Mesenchymal stem cell (in vitro differentiated cells and primary cell): ENCODE measurements at places on chromosomes 2 and 18.

- DNase-seq: no peak
These were observed 155.5 kb upstream of the SMAD2 start for GRCh38 chr18:48085781-48086487.

- no peak for DNase-seq
These were observed 5.8 kb upstream of the COLEC12 start for GRCh38 chr18:506264-506663.

- DNase-seq: no peak
These were observed 9.4 kb downstream of the COPS9 start for GRCh38 chr2:240126731-240127130.

GRCh38 chr2:203451689-203452088 lies 83.4 kb downstream of the RAPH1 start:
- DNase-seq: peak; percentile 11

DNA sequence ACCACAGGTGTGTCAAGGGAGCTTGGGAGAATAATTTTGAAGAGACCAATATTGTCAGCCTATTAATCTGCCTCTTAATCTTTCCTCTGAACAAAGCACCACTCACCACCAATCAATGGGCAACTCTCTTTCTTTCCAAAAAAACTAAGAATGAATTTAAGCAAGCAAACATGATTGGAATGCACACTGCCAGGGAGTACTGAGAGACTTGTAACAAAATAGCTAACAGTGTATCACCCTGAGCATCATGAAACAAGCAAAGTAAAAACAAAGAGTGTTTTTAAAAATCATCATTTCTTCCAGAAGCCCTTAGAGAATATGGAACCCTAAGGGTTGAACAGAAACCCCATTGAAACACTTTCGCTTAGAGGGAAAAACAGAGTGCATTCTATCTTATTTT lies 299.7 kb downstream of the DSEL start:
- no peak for DNase-seq

DNA sequence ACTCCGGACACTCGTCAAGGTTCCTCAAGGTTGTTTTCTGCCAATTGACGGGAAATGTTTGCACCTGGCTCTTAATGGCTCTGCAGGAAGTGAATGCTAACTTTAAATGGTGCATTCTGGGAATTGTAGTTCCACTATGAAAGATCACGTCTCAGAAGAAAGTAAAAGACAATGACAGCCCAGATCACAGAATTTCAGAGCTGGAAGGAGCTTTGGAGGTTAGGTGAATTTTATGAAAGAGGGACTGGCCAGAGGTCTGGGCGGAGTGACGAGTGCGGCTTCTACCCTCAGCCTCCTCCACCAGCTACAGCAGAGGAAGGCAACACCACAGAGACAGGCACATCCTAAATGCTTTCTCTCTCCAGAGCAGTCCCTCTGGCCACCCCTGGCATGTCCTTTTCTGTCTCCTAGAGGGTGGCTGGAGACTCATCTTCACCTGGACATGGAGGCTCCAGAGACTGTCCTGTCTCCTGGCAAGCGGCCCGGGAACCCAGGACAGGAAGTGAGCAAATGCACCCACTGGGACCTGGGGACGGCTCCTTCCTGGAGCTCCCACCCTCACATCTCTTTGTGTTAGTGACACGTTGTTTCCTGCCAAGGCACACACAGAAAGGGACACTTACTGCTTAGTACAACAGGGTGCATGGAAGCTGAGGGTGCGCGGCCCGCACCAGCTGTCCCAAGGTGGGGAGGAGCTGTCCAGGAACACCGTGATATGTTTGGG lies 19.4 kb downstream of the THAP4 start:
- DNase-seq: no peak

- peak; percentile 63 for DNase-seq
These were observed 161.6 kb upstream of the TRIB2 start for GRCh38 chr2:12555012-12555645.

- DNase-seq: no peak
These were observed 174.1 kb downstream of the LRATD1 start for GRCh38 chr2:14806613-14807012.

GRCh38 chr18:29855637-29856036 lies 1186.9 kb downstream of the DSC3 start:
- DNase-seq: no peak

DNA sequence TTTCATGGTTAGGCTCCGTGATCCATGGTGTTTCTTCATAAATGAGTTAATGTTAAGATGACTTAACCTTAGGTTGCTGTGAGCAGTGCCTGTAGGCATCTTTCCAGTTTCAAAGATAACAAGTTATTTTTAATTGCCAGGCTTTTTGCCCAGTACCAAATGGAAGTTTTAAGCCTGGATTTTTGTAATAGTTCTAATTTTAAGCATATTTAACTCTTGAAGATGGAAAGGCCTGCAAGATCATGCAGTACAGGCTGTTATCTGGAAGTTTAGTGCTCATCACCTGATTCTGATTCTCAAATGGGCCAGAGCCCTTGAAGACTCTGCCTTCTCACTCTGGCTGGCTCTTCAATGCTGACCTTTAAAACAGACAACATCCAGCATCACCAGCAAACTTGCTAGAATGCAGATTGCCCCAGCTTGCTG lies 141.3 kb downstream of the NCK2 start:
- DNase-seq: peak; percentile 14

DNA sequence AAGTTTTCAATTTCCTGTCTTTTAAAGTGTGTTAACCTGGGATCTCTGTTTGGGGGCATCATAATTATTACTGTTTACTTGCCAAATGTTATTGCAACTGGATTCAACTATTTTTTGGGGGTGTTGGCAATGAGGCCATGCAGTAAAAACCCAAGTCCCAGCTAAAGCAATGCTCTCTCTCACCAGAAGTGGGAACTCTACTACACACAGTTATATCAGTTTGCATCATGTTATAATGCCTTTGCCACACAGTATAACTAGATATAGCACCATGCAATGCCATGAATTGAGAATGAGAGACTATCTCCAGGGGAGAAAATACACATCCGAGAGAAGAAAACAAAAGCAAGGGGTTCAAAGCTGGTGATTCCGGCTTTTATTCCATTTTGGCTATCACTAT lies 79.0 kb downstream of the GCA start:
- DNase-seq: no peak

DNA sequence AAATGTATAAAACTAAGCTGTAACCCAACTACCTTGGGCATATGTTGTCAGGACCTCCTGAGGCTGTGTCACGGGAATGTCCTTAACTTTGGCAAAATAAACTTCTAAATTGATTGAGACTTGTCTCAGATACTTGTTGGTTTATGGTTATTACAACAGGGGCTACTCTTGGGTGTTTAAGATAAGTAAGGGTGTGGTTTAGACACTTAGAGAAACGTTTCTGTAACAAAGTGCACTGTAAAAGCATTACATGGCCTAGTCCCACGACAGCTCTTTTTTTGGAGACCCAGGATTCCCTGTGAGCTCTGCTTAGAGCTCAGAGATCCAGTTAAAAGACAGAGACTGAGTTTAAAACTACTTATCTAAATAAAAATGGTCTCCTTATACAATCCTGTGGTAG lies 32.3 kb upstream of the LIPG start:
- DNase-seq: no peak

DNA sequence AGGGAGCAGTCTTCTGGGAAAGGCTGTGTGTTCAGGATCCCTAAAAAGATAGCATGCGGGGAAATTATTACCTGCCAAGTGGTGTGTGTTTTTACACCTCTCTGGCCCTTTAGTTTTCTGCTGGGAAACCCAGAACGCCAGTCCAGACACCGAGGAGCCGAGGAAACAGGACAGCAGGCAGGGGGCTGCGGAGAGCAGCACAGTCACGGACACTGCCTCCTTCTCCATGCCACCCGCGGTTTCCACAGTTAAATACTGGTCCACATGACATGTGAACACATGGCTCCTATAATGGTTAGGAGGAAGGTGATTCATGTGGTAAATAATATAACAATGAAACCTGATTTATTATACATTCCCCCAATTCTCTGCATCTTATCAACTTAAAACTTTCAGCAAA lies 20.4 kb downstream of the CNOT11 start:
- DNase-seq: no peak

- DNase-seq: no peak
These were observed 57.6 kb downstream of the ATOH8 start for GRCh38 chr2:85811180-85812093.

GRCh38 chr2:120985174-120985996 lies 249.7 kb downstream of the GLI2 start:
- DNase-seq: no peak

- DNase-seq: no peak
These were observed 611.4 kb upstream of the HS6ST1 start for GRCh38 chr2:128930101-128930500.

GRCh38 chr2:97715951-97716694 lies 2.7 kb downstream of the ZAP70 start:
- DNase-seq: no peak

- peak; percentile 98 for DNase-seq
These were observed 486 bp upstream of the GPR39 start for GRCh38 chr2:132415915-132416722.

DNA sequence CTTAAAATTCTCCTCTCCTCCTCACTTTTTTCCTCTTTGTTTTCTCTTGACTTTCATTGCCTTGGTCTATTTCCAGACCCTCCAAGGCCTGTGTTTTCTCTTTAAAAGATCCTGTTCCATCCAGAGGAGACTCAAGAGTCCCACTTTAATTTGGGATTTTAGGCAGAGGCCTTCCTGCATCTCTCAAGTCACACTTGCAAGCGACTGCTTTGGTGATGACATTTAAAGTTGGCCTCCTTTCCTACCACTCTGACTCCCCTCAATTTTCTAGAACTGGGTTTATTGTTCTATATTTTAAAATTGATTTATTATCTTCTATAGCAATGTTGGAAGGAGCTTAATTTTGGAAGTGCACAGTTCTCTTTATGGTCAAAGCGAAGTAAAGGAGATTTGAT lies 16.3 kb downstream of the ASAP2 start:
- DNase-seq: no peak

DNA sequence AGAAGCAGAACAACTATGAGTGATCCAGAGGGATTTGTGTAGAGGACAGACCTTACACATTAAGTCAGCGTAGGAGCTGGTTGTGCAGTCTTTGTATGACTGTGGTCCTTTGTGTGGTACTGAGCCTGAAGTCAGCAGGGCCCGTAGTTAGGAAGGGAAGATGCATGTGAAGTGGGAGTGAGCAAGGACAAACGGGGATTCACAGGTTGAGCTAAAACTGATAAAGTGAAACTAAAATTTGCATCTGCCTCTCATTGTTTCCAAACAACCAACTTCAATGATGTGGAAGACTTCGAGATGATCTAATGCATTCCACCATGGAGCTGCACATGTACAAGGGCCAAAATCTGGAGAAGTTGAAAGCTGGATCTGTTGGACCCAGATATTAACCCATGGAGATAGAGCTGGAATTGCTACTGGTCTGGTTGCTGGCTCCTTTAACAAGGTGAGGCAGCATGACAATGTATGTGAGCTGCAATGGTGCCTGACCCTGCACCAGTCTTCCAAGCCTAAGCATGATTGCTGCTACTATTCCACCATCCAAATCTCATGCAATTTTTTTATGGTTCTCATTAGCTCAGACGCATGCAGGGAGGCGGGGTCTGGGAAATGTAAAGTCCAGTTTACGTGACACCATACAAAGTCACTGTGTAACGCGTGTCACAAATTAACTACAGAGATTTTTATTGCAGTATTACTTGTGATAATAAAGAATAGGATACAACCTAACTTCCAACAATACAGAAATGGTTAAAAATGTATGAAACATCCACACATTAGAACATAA lies 12.1 kb upstream of the CYBRD1 start:
- no peak for DNase-seq

DNA sequence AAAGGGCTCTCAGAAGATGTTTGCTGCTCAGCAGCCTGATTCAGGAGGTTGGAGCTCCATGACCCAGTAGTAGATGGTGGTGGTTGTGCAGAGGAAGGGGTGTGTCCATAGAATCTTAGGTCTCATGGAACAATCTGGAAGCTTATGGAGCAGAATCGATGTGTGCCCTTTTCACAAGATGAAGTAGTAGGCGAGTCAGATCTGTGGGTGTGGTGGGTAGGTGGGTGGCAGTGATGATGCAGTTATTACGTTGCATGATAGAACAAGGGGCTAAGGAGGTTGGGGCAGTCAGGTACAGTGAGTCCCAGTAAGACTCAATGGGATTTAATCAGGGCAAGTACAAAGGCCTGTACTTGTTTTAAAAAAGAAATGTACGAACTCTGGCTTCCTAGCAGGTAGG lies 9.1 kb downstream of the TET3 start:
- DNase-seq: no peak

DNA sequence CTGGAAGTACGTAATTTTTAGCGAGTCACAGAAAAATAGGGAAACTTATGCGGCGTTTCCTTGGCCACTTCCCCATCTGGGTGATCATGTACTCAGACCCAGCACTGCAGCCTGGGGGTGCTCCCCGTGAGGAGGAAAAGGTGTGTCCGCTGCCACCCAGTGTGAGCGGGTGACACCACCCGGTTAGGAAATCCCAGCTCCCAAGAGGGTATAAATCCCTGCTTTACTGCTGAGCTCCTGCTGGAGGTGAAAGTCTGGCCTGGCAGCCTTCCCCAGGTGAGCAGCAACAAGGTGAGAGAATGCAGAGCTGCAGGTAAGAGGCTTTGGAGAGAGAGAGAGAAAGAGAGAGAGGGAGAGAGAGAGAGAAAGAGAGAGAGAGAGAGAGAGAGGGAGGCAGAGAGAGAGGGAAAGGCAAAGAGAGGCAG lies at the start of gene IL1R2:
TSS of gene IL1R2 (plus strand) at position 240 of the 425 bp plus-strand sequence. CDS start 16,616 bp downstream, outside the sequence.
- DNase-seq: no peak

DNA sequence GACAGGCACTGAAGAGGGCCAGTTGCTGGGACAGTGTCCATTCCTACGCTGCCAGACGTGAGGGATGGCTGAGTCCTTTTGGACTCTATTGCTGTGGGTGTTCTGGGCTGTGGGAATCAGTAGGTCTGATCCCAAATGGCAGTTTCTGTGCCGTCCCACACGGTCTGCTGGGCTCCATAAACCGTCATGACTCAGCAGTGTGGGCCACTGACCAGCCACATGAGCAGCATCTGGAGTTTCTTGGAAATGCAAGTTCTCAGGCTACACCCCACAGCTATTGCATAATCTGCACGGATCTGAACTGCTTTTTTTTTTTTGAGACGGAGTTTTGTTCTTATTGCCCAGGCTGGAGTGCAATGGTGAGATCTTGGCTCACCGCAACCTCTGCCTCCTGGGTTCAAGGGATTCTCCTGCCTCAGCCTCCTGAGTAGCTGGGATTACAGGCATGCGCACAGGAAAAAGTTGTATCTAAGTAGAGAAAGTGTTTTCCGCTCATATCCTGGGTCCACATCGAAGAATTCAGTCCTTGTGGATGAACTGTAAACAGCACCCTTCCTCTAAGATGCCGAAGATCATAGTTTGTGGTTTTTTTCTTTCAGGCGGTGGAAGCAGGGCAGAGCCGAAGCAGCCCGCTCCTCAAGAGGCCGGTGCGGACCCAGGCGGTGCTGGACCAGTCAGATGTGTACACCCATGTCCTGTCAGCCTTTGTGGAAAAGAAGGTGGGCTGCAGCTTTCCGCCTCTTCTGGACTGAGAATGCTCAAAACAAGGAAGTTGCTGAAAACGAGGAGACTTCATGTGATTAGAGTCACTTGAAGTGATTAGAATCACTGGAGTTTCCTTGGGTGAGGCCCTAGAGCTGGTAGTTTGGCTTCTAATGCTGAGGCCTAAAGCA lies 25.5 kb downstream of the RMC1 start:
- peak; percentile 21 for DNase-seq

- DNase-seq: no peak
These were observed 55.6 kb downstream of the MTX2 start for GRCh38 chr2:176324862-176325261.

- DNase-seq: no peak
These were observed 346.1 kb downstream of the RPRM start for GRCh38 chr2:153132418-153132817.

GRCh38 chr2:95049961-95050360 lies 24.5 kb downstream of the MAL start:
- no peak for DNase-seq

- peak; percentile 74 for DNase-seq
These were observed at the start of gene ATP8B1 for GRCh38 chr18:57803103-57803969. Gene ATP8B1 (minus strand): TSS chr18:57803315. CDS start chr18:57731807, 71,508 bp downstream.

- DNase-seq: no peak
These were observed 4.5 kb downstream of the SCYGR3 start for GRCh38 chr2:227610123-227610522.
